ENCODE measurements at places on chromosomes 7 and 10. TPM values are rescaled to one million over a fixed set of nuclear protein-coding genes. Genes with fewer than 3 reads are reported as not detected.
A peak's percentile ranks its signal among the peaks of the same experiment; 100 is the strongest.

DNA sequence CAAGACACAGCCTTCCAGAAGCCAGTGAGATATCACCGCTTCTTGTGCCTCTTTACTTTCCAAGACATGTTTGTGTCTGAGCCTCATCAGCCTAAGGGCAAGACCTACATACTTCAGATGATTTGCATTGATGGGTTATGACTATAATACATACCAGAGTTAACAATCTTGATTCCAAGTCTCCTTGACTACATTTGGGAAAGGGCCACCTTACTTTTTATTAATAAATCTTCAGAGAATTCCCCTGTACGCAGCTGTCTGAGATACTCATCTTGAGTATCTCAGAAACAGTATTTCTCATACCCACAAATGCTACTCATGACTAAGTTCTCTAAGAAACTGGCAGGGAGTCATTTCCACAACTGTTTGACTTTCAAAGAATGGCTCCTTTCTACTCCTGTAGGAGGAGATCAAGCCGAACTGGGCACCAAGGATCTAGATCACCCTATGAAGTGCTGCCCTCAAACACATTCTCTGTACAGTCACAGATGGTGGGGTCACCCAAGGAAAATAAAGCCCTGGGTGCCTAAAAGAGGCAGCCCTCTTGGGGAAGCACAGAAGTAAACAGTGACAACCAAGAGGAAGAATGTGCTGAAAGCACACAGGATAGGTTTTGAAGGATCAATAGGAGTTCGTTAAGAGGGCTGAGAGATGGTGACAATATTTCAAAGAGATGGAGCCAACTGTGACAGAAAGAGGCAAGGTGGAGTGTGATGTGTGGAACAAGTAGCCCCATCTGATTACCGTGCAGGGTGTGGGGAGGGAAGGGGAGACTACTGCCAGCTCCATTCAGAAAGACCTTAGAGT lies 138.9 kb downstream of the JAZF1 start:
- no peak for DNase-seq

DNA sequence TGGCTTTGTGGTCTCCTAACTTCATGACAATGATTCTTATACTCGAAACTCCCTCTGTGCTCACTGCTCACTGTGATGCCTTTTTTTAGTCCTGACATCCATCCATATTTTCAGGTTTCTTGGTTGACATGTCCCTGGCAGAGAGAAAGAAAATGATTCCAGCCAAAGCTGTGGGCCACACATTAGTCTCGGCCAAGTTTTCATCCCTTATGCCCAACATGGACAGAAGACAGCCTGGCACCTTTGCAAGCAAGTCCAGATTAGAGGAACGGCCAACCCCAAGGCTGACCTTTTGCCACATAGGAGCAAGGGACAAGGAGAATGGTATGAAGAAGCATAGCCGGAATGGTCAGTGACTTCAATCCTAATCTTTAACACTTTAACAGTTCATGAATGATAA lies 8.7 kb upstream of the OPALIN start:
- no peak for DNase-seq

DNA sequence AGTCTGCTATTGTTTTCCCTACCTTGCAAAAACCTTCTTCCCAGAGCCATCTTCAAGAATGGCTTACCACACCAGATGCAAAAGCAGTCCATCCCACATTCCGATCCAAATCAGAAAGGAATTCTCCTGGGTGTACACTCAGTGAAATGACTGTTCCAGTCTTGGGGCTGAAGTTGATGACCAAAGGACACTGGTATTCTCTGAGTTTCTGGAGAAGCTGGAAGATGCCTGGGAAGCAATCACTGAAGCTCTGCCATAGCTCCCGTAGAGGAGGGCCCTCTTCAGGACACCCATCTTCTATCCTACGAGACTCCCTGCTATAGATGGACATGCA lies 155.7 kb downstream of the LCOR start:
- DNase-seq = no peak

DNA sequence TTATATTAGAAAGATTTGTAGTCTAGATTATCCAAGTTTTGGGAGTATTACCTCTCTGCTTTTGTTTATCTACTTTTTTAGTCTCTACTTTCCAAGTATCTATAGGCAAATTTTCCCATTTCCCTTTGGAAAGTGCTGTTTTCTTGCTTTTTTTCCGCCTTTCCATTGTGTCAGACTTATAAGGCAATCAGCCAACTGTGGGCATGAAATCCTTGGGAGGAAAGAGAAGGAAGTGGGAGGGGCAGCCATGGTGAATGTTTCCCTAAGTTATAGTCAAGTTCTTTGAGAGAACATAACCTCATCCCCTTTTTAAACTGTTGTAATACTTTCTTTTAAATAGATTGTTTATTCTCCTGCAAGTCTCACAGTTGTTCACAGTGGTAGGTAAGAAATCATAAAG lies 52.6 kb downstream of the PTEN start:
- no peak for DNase-seq

GRCh38 chr10:29112827-29113615 lies 175.8 kb upstream of the LYZL1 start:
- no peak for DNase-seq

IGF2BP3 gene
- 1.7 TPM for total RNA-seq

GRCh38 chr10:114520453-114520852 lies 116.2 kb upstream of the AFAP1L2 start:
- DNase-seq = no peak

SCART1 gene
- 12.6 TPM for total RNA-seq

TMEM213 gene
- not detected for total RNA-seq

DNA sequence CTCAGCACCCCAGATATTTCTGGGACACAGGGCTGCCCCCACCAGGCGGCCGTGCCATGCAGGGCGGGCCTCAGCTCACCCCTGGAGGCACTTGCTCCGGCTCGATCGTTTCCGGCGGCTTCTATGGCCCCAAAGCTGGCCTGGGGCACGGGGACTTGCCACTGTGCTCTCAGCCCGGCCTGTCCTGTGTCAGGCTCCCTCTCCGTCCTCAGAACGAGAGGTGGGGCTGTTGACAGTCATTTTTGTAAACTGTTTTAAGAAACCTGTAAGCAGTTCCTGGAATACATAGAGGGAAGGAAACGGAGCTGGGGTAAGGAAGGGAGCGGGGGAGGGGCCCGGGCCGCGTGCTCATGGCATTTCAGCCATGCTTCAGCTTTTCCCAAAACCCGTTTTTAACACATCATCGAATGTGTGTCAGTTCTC lies 30.7 kb upstream of the PRKAR1B start:
- DNase-seq = no peak

FOXP2 gene
- total RNA-seq = 28.2 TPM

DNA sequence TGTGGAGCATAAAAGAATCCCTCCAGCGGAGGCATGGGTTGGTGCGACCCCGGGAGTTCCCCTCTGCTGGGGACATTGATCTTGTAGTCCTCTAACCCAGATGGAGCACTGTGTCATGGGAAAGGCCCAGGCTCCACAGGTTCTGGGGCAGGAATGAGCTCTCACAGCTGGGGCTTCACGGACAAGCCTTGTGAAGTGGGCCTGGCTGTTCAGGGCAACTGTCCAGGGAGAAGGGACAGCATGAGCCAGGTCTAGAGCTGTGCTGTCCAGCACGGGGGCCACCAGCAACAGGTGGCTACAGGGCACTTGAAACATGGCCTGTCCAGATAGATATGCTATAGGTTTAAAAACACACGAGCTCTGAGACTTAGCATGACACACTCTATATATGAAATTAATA lies 11.4 kb downstream of the GPR26 start:
- no peak for DNase-seq

- DNase-seq = no peak
These were observed 14.1 kb upstream of the MSRB2 start for GRCh38 chr10:23081221-23081750.

INMT gene
- total RNA-seq = 22.8 TPM

FAM25G gene
- total RNA-seq = not detected

DNA sequence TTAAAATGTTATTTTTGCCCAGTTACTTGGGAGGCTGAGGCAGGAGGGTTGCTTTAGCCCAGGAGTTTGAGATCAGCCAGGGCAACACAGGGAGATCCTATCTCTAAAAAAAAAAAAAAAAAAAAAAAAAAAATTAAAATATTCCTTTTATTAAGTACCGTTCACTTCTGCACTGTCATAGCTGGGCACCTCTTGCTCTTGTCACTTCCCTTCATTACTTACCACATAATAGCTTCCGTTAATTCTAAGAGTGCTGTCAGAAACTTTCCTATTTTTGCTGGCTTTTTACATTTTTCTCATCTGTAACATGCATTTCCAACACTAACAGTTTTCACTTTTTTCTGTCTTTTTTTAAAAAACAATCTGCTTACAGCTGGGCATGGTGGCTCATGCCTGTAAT lies 132.9 kb downstream of the PIP4K2A start:
- DNase-seq = no peak

GRCh38 chr7:91299952-91300775 lies 35.9 kb downstream of the FZD1 start:
- no peak for DNase-seq

DNA sequence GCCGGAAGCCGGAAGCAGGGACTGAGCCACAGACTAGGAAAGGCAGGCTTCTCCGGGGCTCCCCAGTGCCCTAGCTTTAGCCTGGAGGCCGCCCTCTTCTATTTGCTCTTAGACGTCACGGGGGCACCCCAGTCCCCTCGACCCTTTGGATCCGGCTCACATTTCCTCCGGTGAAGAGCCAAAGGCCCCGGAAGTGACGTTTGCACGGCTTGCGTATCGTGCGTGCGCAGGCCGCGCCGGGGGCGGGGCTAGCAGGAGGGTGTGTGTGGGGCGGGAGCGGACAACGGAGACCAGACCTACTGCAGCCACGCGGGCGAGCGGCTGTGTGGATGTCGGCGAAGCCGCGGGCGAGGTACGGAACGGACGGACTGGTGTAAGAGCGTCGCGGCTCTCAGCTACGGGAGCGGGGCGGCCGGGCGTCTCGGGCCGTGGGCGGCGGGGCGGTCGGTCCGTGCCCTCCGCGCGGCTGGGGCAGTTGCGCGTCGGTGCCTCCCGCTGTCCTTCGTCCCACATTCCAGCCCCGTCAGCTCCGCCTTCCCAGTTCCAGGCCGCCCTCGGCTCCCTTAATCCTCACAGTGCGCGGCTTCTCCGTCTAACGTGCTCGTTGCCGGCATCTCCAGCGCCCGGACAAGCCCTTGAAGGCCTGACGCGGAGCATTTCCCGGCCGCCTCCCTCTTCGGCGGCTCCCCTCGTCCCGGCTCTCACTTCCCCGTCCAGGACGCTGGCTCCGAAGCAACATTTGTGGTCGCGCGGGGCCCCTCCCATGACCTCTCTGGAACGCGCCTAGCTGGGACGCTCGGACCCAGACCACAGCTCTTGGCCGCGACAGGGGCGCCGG lies 25.8 kb downstream of the KCTD7 start:
- peak; percentile 99 for DNase-seq

EXOC4 gene
- 104 TPM for total RNA-seq

DNA sequence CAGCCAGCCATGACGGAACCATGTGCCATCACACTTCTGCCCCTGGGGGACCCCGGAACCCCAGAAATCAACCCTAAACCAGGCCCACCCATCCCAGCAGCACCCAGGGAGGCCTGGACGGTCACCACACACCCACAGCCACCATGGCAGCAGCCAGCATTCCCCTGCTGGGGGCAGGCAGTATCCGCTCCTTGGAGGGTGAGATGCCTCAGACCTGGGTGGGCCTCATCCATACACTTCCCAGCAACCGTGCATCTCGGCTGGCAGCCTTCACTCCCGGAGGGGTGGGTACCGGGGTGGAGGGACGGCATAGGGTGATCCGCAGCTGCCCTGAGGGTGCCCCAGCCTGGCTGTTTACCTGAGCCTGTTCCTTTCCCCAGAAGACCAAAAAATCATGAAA lies 69.1 kb upstream of the FAM20C start:
- no peak for DNase-seq

GRCh38 chr7:117350027-117350426 lies 27.2 kb upstream of the WNT2 start:
- DNase-seq = no peak

GRCh38 chr10:52883996-52884871 lies 111.7 kb upstream of the MBL2 start:
- DNase-seq = peak; percentile 59

DNA sequence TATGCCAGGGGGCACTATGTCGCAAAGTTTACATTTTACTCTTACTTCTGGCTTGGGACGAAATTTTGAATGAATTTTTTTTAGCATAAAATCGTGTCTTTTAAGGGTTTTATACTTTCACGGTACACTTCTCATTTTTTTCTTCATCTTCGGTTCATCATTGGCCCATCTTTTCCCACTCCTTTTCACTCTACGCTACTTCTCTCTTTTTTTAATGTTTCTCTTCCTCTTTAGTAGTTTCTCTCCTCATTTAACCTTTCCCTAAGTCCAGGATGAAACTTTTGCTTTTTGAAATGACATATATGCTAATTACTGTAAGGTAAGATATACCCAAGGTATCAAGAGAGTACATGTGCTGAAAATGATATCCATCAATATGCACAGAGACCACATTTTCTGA lies 39.5 kb downstream of the C7orf33 start:
- no peak for DNase-seq

- DNase-seq = no peak
These were observed 98.1 kb upstream of the DNAAF5 start for GRCh38 chr7:628402-628763.

SFRP5 gene
- total RNA-seq = not detected

GRCh38 chr10:115046686-115047236 lies 46.4 kb upstream of the ATRNL1 start:
- DNase-seq = no peak

DNA sequence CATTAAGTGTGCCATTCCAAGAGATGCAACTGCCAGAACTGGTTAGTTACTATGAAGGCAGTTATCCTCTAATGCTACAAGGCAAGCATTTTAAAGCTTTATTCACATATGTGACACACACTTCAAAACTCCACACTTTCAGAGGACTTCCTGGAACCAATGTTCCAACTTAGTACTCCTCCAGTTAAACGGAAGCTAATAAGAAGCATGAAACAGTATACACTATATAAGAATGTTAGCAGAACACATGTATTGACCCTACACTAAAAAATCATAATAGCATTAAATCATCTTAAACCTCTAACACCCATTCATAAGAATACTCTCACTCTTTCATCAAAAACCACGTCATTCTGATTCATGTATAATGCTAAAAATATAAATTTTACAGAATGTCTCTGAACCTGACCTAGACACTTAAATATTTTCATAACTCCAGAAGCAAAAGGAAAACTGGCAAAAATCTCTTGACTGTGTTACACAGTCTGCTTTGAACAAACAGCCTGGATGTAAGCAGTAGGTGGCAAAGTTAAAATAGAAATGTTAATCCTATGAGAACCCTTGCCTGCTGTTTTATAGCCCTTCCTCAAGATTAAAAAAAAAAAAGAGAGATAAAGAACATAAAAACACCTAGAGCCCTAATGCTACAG lies 135.0 kb downstream of the SEMA3C start:
- no peak for DNase-seq

KNDC1 gene
- 9.3 TPM for total RNA-seq

CPN1 gene
- not detected for total RNA-seq

DNA sequence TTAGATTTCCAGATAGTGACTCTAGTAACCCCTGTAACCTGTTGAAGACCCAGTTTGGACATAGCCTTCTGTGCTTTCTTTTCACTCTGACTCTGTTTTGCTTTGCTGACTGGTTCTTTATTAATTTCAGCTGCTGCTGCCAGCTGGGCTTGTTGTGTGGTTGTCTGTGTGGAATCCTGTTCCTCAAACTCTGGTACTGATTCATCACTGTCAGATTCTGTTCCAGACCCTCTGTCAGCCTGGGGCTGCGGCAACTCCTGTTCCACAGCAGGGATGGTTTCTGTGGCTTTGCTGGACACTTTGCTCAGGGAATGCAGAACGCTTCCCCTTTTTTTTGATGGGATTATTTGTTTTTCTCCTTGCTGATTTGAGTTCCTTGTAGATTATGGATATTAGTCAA lies 104.9 kb downstream of the SEC23IP start:
- DNase-seq = no peak

GRCh38 chr10:126634911-126635310 lies 35.6 kb downstream of the C10orf90 start:
- DNase-seq = peak; percentile 78

UCMA gene
- total RNA-seq = not detected

All from thyroid gland (tissue), 4 donors.